Vein endothelial cell (primary cell): ENCODE measurements at places on chromosomes 4 and X. TPM values are rescaled to one million over a fixed set of nuclear protein-coding genes. Genes with fewer than 3 reads are reported as not detected.

The ELOVL6 gene
- 2.3 and 7.4 TPM in 2 replicates for total RNA-seq

The LARP7 gene
- 17.3 and 25.3 TPM in 2 replicates for total RNA-seq

The NDST3 gene
- 0.29 and 0.65 TPM in 2 replicates for total RNA-seq

The HELT gene
- total RNA-seq, result not detected in 2 replicates

The TKTL2 gene
- not detected in 2 replicates for total RNA-seq

The ZFP92 gene
- 0.33 and 0.57 TPM in 2 replicates for total RNA-seq

The PAGE1 gene
- not detected in 2 replicates for total RNA-seq

The LDOC1 gene
- total RNA-seq, result 6.2 and 8.5 TPM in 2 replicates
